Stomach (tissue), 19 donors: ENCODE measurements at places on chromosomes 7 and 10.

DNA sequence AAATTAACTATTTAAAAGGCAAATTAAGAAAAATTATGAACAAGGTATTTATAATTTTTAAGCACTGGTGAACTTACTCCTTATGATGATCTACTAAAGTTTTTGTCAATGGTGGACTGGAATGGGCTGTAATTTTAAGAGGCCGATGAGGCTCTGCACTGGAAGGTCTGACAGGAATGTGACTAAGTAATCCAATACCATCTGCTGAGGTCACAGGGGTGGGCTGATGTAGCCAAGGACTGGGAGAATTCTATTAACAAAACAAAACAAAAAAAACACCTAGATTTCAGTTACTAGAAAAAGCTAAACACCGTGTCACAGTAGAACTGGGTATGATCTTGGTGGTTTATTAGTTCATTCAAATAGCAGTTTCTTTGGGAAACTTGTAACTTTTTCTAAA is 75.9 kb downstream of the NRBF2 start:
- no peak overlapping the region for H3K4me3 ChIP-seq
- H3K27me3 ChIP-seq: no peaks in the 10 kb centered on the region
- no peak overlapping the region for H3K27ac ChIP-seq
- peaks cover 24% of the 10 kb centered on the region for H3K36me3 ChIP-seq

DNA sequence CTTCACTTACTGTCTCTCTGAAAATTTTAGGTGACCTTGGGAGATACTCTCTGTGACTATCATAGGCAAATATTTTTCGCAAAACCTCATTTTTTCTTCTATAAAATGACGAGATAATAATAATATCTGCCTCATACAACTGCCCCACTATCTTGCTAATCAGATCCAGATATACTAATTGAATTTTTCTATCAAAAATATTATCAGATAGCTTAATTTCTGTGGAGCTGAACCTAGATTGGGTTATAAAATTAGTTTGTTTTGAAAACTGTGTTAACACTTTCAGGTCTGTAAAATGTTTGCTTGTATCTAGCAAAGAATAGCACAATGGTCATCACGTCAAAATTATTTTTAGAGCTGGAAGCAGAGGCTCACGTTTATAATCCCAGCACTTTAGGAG is 486.7 kb upstream of the LRRN3 start:
- DNase-seq: no peak
- H3K27ac ChIP-seq: no peak overlapping the region
- no peaks in the 10 kb centered on the region for H3K36me3 ChIP-seq
- H3K27me3 ChIP-seq: no peaks in the 10 kb centered on the region
- no peaks in the 10 kb centered on the region for H3K4me1 ChIP-seq
- H3K4me3 ChIP-seq: no peak overlapping the region

DNA sequence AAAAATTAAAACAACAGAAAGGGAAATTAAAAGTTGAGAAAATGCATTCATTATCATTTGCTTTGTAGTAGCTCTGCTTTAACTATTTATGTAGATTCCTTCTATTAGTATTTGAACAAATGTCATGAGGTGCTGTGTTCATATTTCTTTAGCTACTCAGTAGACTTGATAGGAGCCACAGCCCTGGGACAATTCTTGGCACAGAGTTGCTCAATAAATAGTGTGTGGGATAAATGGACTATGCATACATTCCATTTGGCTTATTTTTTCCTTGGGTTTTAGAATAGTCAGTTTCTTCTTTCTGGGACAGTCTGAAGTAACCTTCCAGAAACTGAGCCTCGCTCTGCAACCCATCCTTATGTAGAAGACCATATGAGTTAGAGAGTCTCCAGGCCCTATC is 13.4 kb downstream of the RPP30 start:
- H3K36me3 ChIP-seq: peaks cover 66% of the 10 kb centered on the region
- H3K27me3 ChIP-seq: no peaks in the 10 kb centered on the region
- H3K27ac ChIP-seq: peak overlapping the region; percentile 35

DNA sequence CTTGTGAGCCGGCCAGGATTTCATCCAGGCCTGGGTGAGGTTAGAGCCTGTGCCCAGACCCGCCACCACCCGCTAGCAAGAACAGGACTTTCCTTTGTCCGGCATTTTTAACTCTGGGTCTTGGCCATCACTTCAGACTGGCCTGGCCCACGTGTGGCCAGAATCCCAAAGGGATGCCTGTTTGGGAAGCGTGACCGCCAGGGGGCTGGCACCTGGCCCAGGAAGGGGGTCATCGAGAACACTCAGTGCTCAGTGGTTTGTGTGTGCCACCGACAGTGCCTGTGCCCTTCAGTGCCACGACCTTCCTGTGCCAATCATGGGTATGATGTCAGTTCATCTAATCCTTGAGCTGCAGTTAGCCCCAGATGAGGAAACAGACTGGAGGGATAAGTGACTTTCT is 85.0 kb downstream of the ZMIZ1 start:
- peaks cover 2% of the 10 kb centered on the region for H3K36me3 ChIP-seq
- peak overlapping the region; percentile 86 for H3K27ac ChIP-seq
- H3K4me3 ChIP-seq: no peak overlapping the region
- H3K27me3 ChIP-seq: no peaks in the 10 kb centered on the region

- H3K4me1 ChIP-seq: no peaks in the 10 kb centered on the region
- no peak overlapping the region for H3K27ac ChIP-seq
- no peak overlapping the region for H3K4me3 ChIP-seq
- no peak for DNase-seq
Measured at GRCh38 chr10:78600740-78601139, 468.0 kb upstream of the ZMIZ1 start.

DNA sequence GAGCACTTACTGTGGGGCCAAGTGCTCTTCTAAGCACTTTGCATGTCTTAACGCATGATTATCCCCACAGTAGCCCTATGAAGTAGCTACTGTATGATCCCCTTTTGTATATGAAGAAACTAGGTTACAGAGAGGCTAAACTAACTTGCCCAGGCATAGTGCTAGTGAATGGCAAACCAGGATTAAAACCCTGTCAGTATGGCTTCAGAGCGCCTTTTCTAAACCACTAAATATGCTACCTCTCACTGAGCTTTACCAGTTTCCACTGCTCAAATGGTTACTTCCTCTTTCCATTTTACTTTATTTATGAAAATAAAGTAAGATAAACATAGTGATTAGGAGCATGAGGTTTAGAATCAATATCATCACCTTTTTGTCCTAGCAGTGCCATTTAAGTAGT is 73.6 kb downstream of the PODXL start:
- no peak overlapping the region for H3K27ac ChIP-seq
- no peak overlapping the region for H3K4me3 ChIP-seq
- H3K36me3 ChIP-seq: no peaks in the 10 kb centered on the region
- H3K4me1 ChIP-seq: peaks cover 36% of the 10 kb centered on the region

- H3K4me1 ChIP-seq: no peaks in the 10 kb centered on the region
- H3K27ac ChIP-seq: no peak overlapping the region
- no peak overlapping the region for H3K4me3 ChIP-seq
- H3K36me3 ChIP-seq: no peaks in the 10 kb centered on the region
Measured at GRCh38 chr7:106987777-106988176, 56.7 kb upstream of the PRKAR2B start.

DNA sequence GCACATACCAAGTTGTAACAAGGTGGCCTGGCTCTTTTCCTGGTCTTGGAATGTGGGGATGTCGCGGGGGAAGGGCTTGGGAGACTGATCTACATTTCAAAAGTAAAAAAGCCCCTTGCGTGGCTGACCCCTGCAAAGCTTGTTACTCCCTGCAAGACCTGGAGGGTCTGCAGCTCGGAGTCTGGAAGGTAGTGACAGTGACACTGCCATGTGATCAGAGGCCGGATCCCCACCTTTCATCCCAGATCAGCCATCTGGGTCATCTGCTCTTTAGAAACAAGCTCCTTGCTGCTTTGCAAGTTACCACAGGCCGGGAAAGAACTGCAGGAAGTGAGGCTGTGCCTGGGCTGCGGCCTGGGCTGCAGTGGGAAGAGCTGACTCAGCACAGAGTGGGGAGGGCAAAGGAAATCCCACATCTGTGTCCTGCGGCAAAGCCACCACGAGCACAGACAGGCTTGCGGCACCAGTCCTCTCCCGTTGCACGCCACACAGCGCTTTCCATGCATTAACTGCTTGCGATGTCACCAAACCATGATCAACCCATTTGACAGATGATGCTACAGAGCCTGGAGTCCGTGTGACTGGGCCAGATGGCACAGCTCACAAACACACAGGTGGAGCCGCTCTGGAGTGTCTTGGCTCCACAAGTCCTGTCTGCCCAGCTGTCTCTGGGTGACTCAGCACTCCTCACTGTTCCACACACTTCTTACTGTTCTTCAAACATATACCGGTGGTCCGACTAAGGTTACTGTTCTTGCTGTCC is 97.7 kb downstream of the SH3PXD2A start:
- peak; percentile 79 for DNase-seq
- H3K4me3 ChIP-seq: no peak overlapping the region
- peaks cover 40% of the 10 kb centered on the region for H3K4me1 ChIP-seq

- H3K4me3 ChIP-seq: no peak overlapping the region
- no peak for DNase-seq
- H3K36me3 ChIP-seq: no peaks in the 10 kb centered on the region
- H3K27me3 ChIP-seq: no peaks in the 10 kb centered on the region
- peaks cover 6% of the 10 kb centered on the region for H3K4me1 ChIP-seq
Measured at GRCh38 chr10:17033529-17034260, 95.9 kb downstream of the CUBN start.

GRCh38 chr7:140400381-140400780 is 2.1 kb upstream of the SLC37A3 start:
- H3K27me3 ChIP-seq: no peaks in the 10 kb centered on the region
- H3K27ac ChIP-seq: no peak overlapping the region
- H3K4me3 ChIP-seq: no peak overlapping the region
- no peak for DNase-seq
- peaks cover 32% of the 10 kb centered on the region for H3K4me1 ChIP-seq
